ENCODE measurements at places on chromosomes 11 and 22.

- DNase-seq: no peak
These were observed 396.8 kb downstream of the AASDHPPT start for GRCh38 chr11:106474274-106474673.

DNA sequence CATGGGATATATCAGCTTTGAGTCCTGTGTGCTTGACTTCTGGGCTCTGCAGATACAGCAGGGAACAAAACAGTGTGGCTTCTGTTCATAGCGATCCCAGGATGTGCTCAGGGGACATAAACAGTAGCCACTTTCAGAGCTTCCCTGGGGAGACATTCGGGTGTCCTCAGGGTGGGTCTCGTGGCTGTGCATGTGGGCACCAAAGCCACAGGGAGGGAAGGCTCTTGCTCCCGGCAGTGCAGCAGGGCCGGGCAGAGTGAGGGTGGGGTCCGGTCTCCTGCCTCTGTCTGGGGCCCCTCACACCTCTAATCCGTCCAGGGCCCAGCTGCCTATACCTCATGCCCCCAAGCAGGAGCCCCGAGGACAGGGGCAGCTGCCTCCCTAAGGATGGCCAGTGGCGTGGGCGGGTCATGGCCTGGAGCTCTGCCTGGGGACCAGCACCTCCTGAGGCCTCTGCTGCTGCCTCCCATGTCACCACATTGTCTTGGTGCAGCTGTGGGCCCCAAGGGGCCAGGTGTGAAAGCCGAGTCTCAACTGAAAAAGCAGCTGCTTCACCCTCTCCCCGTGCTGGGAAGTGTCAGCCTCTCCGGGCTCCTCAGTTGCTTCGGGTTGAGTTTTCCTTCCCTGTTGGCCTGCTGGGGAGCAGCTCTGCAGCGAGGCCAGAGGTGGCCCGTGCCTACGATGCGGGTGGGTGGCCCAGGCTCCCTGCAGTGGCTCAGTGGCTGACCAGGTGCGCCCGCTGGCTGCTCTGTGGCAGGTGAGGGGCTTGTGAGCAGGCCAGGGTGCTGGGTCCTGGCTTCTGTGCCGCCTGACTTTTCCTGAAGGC, 3.8 kb downstream of the TPCN2 start:
- no peak for DNase-seq

- DNase-seq: no peak
These were observed 730.6 kb downstream of the METTL15 start for GRCh38 chr11:28838741-28839140.

GRCh38 chr11:119263352-119263940, 53.5 kb downstream of the MCAM start:
- DNase-seq: no peak

DNA sequence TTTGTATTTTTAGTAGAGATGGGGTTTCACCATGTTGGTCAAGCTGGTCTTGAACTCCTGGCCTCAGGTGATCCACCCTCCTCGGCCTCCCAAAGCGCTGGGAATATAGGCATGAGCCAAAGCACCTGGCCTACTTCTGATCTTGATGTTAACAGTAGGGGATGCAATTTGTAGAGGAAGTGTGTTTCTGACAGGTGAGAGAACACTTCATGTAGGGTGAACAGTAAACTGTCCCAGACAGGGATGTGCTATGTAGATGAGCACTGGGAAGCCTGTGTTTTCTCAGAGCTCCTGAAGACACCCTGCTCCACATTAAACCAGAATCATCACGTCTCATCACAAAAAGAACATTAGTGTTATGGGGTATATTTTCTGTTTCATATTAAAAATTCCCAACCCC, 45.1 kb downstream of the UBASH3B start:
- DNase-seq: no peak

DNA sequence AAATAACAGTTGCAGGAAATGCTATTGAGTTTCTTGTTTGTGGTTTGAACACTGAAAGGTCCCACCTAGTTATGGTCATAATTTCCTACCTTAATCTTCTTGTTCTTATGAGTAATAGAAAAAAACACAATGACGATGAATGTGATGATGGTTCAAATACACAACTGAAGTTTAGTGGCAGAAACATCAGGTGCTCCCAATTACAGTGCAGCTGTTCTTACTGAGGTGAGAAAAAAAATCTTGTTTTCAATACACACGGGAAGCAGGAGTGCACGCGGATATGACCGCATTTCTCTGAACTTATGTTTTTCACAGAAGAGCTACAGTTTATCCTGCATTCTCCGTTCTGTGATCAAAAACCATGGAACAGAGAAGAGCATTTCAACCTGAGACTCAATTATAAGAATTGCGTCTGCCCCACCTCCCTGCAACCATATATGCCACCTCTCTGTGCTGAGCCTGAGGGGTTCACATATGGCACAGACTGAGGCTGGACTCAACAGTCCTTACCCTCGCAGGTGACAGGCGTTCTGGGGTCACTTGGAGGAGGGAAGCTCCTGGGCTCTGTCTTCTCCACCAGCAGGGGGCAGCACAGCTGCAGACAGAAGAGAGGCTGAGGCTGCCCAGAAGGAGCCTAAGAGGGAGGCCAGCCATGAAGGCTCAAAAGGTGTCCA, 99.7 kb upstream of the IGLL5 start:
- DNase-seq: peak; percentile 26

- DNase-seq: no peak
These were observed 171.3 kb downstream of the WNT11 start for GRCh38 chr11:76035020-76035419.

GRCh38 chr11:69261116-69261515, 32.8 kb upstream of the MYEOV start:
- no peak for DNase-seq

DNA sequence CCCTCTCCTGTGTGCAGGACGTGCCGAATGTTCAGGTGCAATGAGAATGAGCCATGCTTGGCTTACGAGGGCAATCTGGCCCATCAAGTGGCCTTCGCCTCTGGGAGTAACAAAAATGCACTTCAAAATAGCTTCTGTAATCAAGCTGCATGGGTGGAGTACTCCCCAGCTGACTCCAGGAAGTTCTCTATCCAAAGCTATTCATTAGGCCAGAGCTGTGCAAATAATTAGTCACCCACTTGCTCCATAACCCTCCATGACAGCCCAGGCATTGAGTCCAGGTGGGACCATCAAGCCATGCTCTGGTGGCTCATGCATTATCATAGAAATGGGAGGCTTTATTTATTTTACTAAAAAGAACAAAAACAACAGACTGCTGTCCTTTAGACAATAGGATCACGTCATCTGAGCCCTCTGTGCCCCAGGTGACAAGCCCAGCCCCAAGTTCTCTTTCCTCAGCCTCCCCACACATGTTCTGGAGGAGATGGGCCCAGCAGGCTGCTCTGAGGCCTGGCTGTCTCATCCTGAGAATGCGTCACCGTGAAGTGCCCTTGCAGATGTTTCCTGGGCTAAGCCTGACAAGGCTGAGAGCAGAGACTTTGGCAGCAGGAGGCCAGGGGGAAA, 244.7 kb downstream of the ETS1 start:
- no peak for DNase-seq

GRCh38 chr11:15346907-15347306, 232.2 kb downstream of the INSC start:
- DNase-seq: no peak

DNA sequence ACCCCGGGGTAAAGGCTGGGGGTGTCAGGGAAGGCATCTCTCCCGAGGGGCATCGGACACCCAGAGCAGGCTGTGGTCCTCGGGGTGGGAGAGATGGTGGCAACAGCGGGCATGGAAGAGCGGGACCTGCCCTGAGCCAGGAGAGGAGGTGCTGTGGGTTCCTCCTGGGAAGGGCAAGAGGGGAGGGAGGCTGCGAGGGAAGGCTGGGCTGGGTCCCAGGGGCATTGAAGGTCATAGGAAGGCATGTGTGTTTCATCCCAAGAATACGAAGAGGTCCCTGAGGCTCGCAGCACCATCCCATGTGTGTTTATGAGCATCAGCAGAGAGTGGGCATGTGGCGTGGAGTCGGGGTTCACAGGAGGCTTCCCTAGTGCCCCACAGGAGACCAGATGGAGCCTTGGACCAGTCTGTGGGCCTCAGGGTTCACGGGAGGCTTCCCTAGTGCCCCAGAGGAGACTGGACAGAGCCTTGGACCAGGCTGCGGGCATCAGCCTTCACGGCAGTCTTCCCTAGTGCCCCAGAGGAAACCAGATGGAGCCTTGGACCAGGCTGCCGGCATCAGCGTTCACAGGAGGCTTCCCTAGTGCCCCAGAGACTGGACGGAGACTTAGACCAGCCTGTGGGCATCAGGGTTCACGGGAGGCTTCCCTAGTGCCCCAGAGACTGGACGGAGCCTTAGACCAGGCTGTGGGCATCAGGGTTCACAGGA, 420.6 kb downstream of the BRD1 start:
- no peak for DNase-seq

All from hypothalamus (tissue), 51 donors.